ENCODE measurements at places on chromosomes 11 and 22. TPM values are rescaled to one million over a fixed set of nuclear protein-coding genes. Genes with fewer than 3 reads are reported as not detected.

HBB gene
- total RNA-seq, result not detected

DNAJB13 gene
- not detected for total RNA-seq

DNA sequence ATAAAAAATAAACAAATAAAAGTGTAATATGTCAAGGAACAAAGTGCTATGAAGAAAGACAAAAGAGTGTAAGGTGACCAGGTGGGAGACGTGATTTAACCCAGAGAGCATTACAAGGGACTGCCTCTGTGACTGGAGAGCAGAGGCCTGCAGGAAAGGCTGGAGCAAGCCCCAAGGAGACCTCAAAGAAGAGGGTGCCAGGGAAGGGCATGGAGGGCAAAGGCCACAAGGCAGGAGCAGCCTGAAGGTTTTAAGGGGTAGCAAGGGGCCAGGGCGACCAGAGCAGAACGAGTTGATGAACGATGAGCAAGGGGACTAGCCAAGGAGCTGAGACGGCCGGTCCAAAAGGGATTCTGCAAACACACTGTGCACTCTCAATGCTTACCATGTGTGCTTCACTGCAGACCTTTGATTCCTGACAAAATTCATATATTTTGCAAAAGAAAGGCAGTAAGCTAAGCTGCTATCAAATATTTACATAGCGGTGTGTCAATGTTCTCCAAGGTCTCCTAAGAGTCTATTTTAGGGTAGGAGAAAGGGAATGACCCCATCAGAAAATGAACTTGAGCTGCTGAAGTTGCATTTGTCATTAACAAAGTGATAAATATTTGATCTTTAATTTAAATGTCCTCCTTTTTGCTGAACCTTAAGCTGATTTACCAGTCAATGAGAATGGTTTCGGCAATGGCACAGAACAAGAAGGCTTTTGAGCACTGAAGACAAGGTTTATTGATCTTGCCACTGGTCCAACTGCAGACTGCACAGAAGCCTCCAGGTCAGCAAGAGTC is 50.5 kb downstream of the SMCO4 start:
- H3K4me3 ChIP-seq, result no peak overlapping the region
- H3K27me3 ChIP-seq, result no peaks in the 10 kb centered on the region
- DNase-seq, result no peak
- no peaks in the 10 kb centered on the region for H3K36me3 ChIP-seq
- peak overlapping the region; percentile 91 for H3K27ac ChIP-seq
- peaks cover 49% of the 10 kb centered on the region for H3K4me1 ChIP-seq

DNA sequence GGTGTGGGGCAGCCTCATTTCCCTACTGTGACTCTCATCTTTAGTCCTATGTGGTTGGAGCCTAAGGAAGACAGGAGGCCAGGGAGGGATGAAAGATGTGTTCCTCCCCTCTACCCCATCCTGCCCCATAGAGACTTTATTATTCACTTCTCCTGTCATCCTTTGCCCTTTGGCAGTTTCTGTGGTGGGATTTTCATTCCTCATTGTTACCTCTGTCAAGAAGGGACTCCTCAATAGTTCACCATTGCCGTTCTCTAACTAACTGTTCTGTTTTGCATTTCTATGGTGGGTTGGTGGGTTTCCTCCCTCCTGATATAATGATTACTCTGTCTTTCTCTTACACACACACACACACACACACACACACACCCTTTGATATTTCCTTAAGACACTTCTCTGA is 202.3 kb downstream of the DSCAML1 start:
- H3K27ac ChIP-seq, result no peak overlapping the region
- no peak for DNase-seq
- no peaks in the 10 kb centered on the region for H3K36me3 ChIP-seq
- no peaks in the 10 kb centered on the region for H3K27me3 ChIP-seq
- no peaks in the 10 kb centered on the region for H3K4me1 ChIP-seq

DNA sequence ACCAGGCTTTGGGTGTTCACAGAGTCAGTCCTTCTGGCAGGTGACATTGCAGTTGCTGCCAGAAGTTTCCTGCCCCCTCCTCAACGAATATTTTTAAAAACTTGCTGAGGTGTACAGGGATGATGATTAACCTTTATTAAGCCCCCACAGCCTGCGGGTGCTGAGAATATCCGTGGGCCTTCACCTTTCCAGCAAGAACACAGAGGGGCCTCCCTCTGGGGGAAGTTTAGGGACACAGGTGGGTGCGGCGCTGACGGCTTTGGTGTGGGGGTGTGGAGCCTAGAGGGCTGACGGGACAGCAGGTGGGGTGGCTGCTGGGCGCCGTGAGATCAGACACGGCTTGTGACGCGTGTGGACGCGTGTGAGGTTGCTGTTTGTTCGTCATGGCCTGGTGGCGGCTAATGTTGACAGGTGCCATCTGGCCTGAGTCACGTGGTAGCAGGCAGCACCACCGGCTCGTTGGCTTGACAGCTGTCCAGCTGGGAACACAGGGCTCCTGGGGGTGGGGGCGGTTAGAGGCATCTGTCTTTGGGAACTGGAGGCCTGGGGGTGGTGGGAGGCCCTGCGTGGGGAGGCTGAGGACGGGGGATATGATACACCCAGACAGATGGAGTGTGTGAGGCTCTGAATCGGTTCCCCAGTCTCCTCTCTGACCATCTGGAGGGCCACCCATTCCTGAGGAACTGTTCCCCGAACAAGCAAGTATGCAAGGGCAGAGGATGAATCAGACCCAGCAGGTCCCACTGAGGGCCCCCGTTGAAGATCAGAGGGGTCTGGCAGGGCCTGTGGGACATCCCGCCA is 12.5 kb upstream of the LRRC10B start:
- no peak overlapping the region for H3K27ac ChIP-seq
- H3K36me3 ChIP-seq, result no peaks in the 10 kb centered on the region
- H3K27me3 ChIP-seq, result peaks cover 8% of the 10 kb centered on the region
- H3K4me3 ChIP-seq, result no peak overlapping the region
- no peak for DNase-seq

GRCh38 chr22:30598986-30599385 is 7.3 kb upstream of the PES1 start:
- H3K4me3 ChIP-seq, result no peak overlapping the region
- no peaks in the 10 kb centered on the region for H3K27me3 ChIP-seq
- no peaks in the 10 kb centered on the region for H3K4me1 ChIP-seq
- H3K27ac ChIP-seq, result no peak overlapping the region
- DNase-seq, result no peak
- no peaks in the 10 kb centered on the region for H3K36me3 ChIP-seq

DNA sequence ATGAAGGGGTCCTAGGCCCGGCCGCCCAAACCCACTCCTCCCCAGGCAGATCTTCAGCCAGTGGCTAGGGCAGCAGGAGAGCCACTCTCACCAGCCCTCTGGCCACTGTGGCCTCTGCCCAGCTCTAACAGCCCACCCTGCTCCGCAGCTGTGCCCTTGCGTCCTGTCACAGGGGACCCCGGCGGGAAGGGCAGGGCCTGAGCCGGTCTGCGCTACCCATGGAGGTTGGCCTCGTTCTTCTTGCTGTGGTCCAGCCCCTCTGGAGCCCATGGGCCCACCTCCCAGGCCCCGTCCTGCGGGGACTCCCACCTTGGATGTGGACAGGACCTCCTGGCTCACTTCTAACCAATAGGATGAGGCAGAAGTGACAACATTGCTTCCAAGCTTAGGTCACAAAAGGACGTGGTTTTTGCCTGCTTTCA is 38.3 kb upstream of the TH start:
- no peak overlapping the region for H3K4me3 ChIP-seq
- H3K27me3 ChIP-seq, result no peaks in the 10 kb centered on the region
- no peaks in the 10 kb centered on the region for H3K36me3 ChIP-seq
- no peak overlapping the region for H3K27ac ChIP-seq
- H3K4me1 ChIP-seq, result peaks cover 10% of the 10 kb centered on the region

DNA sequence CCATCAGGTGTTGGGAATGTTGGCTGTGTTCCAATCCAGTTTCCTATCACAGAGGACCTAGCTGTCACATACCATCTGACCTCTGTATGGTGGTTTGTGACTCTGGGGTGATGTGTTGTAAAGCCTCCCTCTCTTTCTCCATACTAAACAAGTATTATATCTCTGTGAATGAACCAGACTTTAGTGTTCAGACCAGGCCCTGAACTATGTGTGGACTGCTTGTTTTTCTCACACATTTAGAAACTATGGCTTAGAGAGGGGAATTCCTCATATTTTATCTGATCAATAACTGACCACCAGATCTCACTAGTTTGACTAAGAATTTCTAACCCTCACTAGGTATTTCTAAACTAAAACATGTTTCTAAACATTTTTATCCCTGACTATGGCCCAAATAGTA is 17.5 kb downstream of the NCR3LG1 start:
- H3K4me1 ChIP-seq, result no peaks in the 10 kb centered on the region
- H3K27me3 ChIP-seq, result no peaks in the 10 kb centered on the region
- DNase-seq, result no peak
- H3K27ac ChIP-seq, result no peak overlapping the region
- peaks cover 9% of the 10 kb centered on the region for H3K36me3 ChIP-seq

DNA sequence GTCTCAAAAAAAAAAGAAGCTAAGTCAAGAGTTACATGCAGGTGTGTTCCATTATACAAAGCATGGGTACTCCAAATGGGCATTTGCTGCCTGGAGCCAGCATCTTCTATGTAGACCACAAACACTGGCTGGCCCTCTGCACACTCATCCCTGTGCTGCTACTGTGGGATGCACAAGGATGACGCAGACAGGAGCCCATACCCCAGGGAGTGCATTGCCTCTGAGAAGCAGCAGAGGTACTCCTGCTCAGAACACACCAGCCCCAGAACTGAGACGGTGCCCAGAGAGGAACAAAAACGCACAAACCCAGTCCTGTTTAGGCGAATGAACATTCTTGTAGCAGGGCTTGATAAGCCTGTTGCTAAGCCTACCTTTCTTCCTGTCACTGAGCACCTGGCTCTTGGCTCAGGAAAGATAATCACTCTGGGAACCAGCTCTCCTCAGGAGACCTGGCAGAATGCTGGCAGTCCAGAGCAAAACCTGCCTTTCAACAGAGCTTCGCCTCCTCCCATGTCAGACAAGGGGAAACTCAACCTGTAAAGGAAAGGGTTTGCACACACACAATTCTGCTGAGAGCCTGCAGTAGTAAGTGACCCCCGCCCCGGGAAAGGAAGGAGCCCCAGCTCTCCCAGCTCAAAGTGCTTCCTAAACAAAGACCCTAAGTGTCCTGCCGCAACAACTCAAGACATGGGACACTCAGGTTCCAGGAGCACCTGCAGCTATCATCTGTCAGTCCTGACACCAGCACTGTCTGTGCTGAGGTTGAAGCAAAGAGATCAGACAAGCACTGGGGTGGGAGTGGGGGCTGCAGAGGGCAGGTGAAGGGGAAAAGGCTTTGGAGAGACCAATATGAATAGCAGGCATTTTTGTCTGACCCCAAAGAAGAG is 145.7 kb downstream of the TENM4 start:
- no peaks in the 10 kb centered on the region for H3K27me3 ChIP-seq
- DNase-seq, result no peak
- H3K36me3 ChIP-seq, result no peaks in the 10 kb centered on the region
- H3K27ac ChIP-seq, result no peak overlapping the region
- H3K4me3 ChIP-seq, result no peak overlapping the region

DNA sequence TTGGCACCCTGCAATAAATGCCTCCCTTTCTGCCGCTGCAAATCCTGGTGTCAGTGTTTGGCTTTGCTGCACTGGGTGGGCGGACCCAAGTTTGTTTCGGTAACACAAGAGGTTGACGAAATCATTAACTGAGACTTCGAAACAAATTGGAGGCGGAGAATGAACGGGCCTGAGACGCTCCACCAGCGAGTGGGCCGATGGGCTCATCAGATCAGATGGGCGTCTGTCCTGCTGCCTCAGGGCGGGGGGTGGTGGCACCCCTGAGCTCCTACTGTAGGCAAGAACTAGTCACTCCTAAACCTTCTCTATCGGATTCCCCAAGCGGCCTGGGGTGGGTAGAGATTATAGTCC is 918 bp upstream of the CAPN5 start:
- peaks cover 12% of the 10 kb centered on the region for H3K4me1 ChIP-seq
- H3K27me3 ChIP-seq, result no peaks in the 10 kb centered on the region
- H3K27ac ChIP-seq, result peak overlapping the region; percentile 86
- H3K4me3 ChIP-seq, result peak overlapping the region; percentile 84

Data from GM23338 (cell line).